H4 (cell line): ENCODE measurements at places on chromosomes 4 and X.

DNA sequence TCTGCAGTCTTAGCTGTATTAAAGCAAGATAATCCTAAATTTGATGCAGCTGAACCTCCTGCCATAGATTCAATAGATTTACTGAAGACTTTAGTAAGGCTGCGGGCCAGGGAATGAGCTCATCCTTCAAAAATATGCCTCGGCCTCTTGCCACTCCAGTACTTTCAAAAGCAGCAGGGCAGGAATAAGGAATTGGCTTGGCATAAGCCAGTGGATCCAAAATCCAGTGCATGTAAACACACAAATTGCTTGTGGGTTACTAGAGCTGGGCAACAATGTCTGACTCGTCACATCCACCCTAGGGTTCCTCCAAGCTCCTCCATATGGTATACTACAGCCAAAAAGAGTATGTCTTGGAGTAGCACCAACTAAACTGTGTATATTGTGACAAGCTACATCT, 165.0 kb downstream of the AMELX start:
- DNase-seq, result peak; percentile 36

DNA sequence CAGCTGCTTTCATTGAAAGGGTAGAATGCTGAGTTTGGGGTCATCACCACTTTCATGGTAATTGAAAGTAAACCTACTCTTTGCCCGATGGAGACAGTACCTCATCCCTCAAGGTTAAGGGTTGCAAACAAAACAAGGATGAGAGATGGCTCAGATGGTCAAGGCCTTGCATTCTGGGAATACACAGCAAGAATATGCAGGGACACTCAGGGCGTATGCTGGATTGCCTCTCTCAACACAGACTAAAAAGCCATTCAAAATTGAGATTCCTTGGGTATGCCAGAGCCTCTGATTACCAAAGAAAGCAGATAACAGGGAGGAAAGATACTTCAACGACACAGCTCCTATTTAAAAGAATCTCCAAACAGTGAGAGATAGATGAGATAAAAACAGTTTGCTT, 310.4 kb downstream of the ARAP2 start:
- no peak for DNase-seq

DNA sequence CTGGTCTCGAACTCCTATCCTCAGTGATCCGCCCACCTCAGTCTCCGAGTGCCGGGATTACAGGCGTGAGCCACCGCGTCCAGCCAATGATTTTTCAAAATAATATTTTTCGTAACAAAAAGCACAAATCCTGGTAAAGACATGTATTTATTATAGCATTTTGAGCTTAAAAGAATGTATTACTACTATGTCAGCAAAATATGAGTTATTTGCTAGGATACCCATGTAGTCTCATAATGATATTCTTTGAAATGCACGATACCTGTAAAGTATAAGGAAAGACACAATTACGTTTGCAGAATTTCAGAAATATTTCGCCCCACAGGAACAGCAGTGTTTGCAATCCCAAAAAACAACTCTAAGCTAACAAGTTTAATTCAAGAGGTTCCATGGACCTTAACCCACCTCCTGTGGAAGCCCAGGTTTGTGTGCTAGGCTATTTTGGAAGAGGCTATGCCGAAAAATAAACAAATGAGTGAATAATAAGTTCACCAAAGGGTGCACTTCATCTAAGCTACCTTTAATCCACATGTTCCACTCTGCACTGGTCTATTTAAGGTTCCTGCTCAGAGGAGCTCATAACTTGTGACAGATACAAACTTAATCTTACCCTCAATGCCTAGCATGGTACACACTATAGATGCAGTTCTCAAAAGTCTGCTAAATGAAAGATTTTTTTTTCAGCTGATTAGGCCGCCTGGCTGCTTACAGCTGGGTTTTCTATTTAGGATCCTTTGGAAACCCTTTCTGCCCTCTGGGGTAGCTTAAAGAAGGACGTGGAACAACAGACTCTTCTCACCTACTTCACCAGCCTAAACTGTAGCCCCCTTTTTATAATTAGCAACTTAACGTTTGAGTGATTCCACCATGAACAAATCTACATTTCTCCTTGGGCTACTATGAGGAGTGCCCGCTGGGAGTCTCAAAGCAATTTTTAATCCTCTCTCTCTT, 5.0 kb downstream of the FRYL start:
- DNase-seq, result no peak

- DNase-seq, result no peak
Observed at GRCh38 chrX:135520022-135520552, 373 bp upstream of the INTS6L start.

- peak; percentile 42 for DNase-seq
Observed at GRCh38 chr4:122577808-122578781, 42.8 kb downstream of the IL21 start.

DNA sequence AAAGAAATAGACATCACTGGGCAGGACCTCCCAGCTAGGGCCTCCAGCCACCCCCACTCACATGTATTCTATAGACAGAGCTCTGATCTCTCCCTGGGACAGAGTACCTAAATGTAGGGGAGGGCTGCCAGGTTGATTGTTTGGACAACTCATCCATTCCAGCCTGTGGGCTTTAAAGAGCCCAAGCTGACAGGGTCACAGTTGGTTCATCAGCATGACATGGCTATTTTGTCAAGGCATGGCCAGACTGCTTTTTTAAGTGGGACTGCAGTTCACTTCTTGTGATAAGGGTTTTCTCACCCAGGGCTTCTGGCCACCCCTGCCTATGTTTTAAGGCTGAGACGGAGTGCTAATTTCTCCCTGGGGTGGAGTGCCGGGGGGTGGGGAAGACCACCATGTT, 63.3 kb downstream of the KLHL4 start:
- no peak for DNase-seq
